ENCODE measurements at places on chromosomes 7 and 10.

DNA sequence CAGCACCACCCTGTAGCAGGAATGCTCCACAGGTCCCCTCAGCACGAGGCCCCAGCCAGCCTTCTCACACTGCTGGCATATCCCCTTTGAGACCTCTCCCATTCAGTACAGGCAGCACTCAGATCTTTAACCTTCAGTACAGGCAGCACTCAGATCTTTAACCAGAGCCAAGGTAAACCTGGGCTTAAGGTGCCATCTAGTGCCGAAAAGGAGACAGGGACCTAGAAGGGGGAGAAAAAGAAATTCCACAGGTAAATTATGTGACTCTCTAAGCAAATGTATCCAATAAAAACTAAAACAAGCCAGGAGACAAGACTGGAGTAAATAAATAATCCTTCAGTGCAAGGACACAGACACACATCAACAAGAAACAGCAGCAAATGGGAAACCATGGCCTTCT, 358.6 kb downstream of the PTPRN2 start:
- no peak for DNase-seq
- no peaks in the 10 kb centered on the region for H3K36me3 ChIP-seq
- no peaks in the 10 kb centered on the region for H3K27me3 ChIP-seq
- no peak overlapping the region for H3K27ac ChIP-seq

DNA sequence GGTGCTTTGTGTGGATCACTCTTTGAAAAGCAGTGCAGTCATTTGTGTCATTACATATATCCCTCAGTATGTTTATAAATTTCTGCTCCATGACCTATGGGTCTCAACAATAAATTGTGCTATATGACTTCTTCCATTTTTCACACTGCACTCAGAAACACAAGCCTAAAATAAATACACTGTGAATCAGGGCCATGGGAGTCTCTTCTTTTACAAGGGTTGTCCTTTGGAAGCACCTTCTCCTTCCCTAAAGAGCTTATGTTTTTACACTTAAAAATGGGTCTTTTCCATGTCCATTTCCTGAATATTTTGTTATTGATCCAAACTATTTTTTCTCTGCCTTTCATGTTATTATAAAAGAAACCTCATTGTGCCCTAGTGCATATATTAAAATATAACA, 108.3 kb upstream of the MEOX2 start:
- no peaks in the 10 kb centered on the region for H3K36me3 ChIP-seq
- H3K4me3 ChIP-seq, result no peak overlapping the region
- DNase-seq, result no peak
- no peaks in the 10 kb centered on the region for H3K4me1 ChIP-seq

- H3K36me3 ChIP-seq, result no peaks in the 10 kb centered on the region
- no peaks in the 10 kb centered on the region for H3K27me3 ChIP-seq
- DNase-seq, result no peak
- peaks cover 8% of the 10 kb centered on the region for H3K4me1 ChIP-seq
- H3K4me3 ChIP-seq, result no peak overlapping the region
Measured at GRCh38 chr10:124706462-124707143, 37.6 kb downstream of the FAM53B start.

GRCh38 chr7:28748933-28749584, 209.1 kb downstream of the TRIL start:
- peaks cover 2% of the 10 kb centered on the region for H3K4me1 ChIP-seq
- H3K4me3 ChIP-seq, result no peak overlapping the region
- DNase-seq, result no peak
- no peaks in the 10 kb centered on the region for H3K36me3 ChIP-seq
- no peaks in the 10 kb centered on the region for H3K27me3 ChIP-seq
- H3K27ac ChIP-seq, result no peak overlapping the region

GRCh38 chr10:109981650-109982049, 26.1 kb upstream of the ADD3 start:
- H3K4me1 ChIP-seq, result no peaks in the 10 kb centered on the region
- H3K27ac ChIP-seq, result no peak overlapping the region
- DNase-seq, result no peak
- H3K4me3 ChIP-seq, result no peak overlapping the region
- no peaks in the 10 kb centered on the region for H3K27me3 ChIP-seq

- DNase-seq, result no peak
- H3K27ac ChIP-seq, result peak overlapping the region; percentile 72
- H3K4me1 ChIP-seq, result peaks cover 11% of the 10 kb centered on the region
- H3K27me3 ChIP-seq, result no peaks in the 10 kb centered on the region
Measured at GRCh38 chr10:53479365-53479764, 706.8 kb upstream of the MBL2 start.

GRCh38 chr7:159370-160270, 32.8 kb upstream of the FAM20C start:
- no peak for DNase-seq
- H3K36me3 ChIP-seq, result no peaks in the 10 kb centered on the region
- H3K4me1 ChIP-seq, result peaks cover 9% of the 10 kb centered on the region

DNA sequence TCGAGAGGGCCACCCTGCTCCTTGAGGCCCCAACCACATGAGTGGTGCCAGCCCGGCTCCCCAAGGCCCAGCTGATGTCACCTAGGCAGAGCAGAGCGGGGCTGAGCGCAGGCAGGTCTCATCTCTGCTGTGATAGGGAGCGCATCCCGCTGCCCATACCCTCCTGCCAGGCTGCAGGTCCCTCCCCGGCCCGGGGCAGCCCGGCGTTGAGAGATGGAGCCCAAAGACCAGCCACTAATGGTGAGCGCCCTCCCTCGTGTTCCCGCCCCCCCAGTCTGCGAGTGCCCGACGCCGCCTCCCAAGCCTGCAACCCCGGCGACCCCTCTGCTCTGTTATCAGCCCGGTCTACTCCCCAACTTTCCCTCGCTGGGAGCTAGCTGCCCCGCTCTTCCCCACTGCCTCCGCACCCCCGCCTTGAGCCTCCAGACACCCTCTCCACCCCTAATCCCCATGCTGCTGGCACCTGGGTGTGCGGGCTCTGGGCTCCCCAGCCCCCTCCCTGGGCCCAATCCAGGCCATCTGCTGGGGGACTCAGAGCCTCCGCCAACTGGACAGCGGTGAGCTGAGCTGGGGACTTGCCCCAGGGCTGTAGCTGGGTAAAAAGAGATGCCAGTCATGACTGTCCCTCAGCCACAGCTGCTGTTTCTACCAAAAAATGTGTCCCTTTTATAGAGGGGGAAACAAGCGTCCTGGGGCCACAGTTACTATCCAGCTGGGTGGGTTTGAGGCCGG, 19.7 kb upstream of the CHST12 start:
- H3K4me1 ChIP-seq, result no peaks in the 10 kb centered on the region
- no peak overlapping the region for H3K4me3 ChIP-seq
- no peaks in the 10 kb centered on the region for H3K27me3 ChIP-seq
- DNase-seq, result no peak
- no peak overlapping the region for H3K27ac ChIP-seq

- no peak for DNase-seq
- H3K27me3 ChIP-seq, result no peaks in the 10 kb centered on the region
- no peak overlapping the region for H3K4me3 ChIP-seq
- no peaks in the 10 kb centered on the region for H3K36me3 ChIP-seq
- H3K27ac ChIP-seq, result no peak overlapping the region
Measured at GRCh38 chr10:79476645-79477044, 31.2 kb upstream of the ZCCHC24 start.

- no peaks in the 10 kb centered on the region for H3K27me3 ChIP-seq
- DNase-seq, result no peak
- no peaks in the 10 kb centered on the region for H3K4me1 ChIP-seq
- H3K36me3 ChIP-seq, result no peaks in the 10 kb centered on the region
- H3K27ac ChIP-seq, result no peak overlapping the region
Measured at GRCh38 chr7:3598854-3599253, 297.8 kb downstream of the SDK1 start.

- DNase-seq, result no peak
- H3K4me3 ChIP-seq, result no peak overlapping the region
- peaks cover 3% of the 10 kb centered on the region for H3K4me1 ChIP-seq
- no peak overlapping the region for H3K27ac ChIP-seq
- H3K36me3 ChIP-seq, result no peaks in the 10 kb centered on the region
Measured at GRCh38 chr10:72890086-72890485, 3.5 kb upstream of the OIT3 start.

GRCh38 chr7:111495173-111495810, 67.0 kb downstream of the IMMP2L start:
- H3K27ac ChIP-seq, result no peak overlapping the region
- no peak overlapping the region for H3K4me3 ChIP-seq

DNA sequence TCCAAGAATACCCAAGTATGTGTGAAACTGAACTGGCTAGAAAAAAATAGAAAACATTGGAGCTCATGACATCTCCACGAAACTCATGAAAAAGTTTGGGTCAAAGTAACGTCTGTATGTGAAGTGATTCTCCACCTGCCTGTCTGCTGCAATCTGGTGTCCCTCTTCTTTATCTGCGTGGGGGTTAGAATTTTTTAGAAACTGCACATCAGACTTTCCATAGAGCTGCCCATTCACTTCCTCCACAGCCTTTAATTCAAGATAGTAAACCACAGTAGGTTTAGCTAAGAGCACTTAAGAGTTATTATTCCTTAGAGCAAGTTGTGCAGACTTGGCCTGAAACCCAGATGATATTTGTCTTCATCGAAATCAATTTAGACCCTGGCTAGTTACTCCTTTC, 55.3 kb downstream of the SCIN start:
- no peak overlapping the region for H3K4me3 ChIP-seq
- no peak for DNase-seq
- no peak overlapping the region for H3K27ac ChIP-seq
- no peaks in the 10 kb centered on the region for H3K27me3 ChIP-seq

DNA sequence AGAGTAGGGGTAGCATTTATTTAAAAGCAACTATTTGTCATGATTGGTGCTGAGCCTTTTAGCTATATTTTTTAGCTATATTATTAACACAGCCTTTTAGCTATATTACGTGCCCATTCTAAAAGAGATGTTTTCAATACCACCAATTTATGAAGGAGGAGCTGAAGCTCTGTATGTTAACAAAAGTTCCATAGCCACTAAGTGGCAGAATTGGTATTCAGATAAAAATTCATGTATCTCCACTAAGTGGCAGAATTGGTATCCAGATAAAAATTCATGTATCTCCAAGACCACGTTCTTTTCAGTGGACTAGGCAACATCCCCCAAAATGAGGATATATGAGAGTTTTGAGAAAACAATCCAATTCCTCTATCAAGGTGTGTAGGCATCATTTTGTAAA, 268.6 kb downstream of the HGF start:
- no peak overlapping the region for H3K27ac ChIP-seq
- H3K27me3 ChIP-seq, result no peaks in the 10 kb centered on the region
- no peaks in the 10 kb centered on the region for H3K4me1 ChIP-seq
- no peak for DNase-seq

- H3K36me3 ChIP-seq, result no peaks in the 10 kb centered on the region
- H3K4me3 ChIP-seq, result no peak overlapping the region
- no peak overlapping the region for H3K27ac ChIP-seq
- no peak for DNase-seq
- H3K27me3 ChIP-seq, result no peaks in the 10 kb centered on the region
Measured at GRCh38 chr7:138316421-138317043, 143.5 kb upstream of the TRIM24 start.

- H3K36me3 ChIP-seq, result no peaks in the 10 kb centered on the region
- H3K4me1 ChIP-seq, result no peaks in the 10 kb centered on the region
- DNase-seq, result no peak
- no peaks in the 10 kb centered on the region for H3K27me3 ChIP-seq
- H3K4me3 ChIP-seq, result peak overlapping the region; percentile 87
Measured at GRCh38 chr7:39952803-39953202, 2.7 kb downstream of the CDK13 start.

- H3K4me1 ChIP-seq, result peaks cover 9% of the 10 kb centered on the region
- no peak overlapping the region for H3K4me3 ChIP-seq
- no peak for DNase-seq
- H3K36me3 ChIP-seq, result no peaks in the 10 kb centered on the region
- no peak overlapping the region for H3K27ac ChIP-seq
Measured at GRCh38 chr10:110487411-110488331, 10.0 kb upstream of the DUSP5 start.

GRCh38 chr10:132443605-132443982, 46.6 kb downstream of the PWWP2B start:
- DNase-seq, result no peak
- H3K36me3 ChIP-seq, result no peaks in the 10 kb centered on the region
- H3K4me3 ChIP-seq, result no peak overlapping the region

GRCh38 chr10:119340893-119341458, 133.6 kb downstream of the GRK5 start:
- H3K27ac ChIP-seq, result no peak overlapping the region
- H3K4me1 ChIP-seq, result no peaks in the 10 kb centered on the region

DNA sequence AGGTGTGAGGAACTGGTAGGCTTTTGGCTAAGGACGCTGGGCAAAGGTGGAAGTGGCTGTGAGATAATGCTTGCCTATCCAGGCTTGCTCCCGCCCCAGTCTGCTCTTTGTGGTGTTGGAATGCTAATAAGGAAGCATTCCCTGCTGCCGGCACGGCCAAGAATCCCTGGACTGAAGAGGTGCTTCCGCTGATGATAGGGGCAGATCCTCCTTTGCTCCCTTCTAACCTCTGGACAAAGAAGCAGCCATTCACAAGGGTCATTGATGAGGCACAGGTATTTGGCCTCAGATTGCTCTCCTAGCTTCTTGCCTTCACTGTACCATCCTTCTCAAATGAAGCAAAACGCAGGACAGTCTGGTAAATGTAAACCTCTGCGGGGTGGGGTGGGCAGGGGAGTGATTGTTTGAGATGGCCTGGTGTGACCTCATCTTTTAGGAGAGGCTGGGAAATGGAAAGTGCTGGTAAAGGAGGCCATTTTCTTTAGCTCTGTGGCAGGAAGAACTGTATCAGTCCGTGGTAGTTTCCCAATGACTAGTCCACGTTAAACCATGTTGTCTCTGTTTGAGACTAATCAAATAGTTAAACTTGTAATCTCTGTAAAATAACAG, 1.7 kb downstream of the PGAM1 start:
- DNase-seq, result peak; percentile 73
- peaks cover 6% of the 10 kb centered on the region for H3K4me1 ChIP-seq
- no peaks in the 10 kb centered on the region for H3K27me3 ChIP-seq
- peak overlapping the region; percentile 87 for H3K27ac ChIP-seq
- H3K36me3 ChIP-seq, result peaks cover 51% of the 10 kb centered on the region
- peak overlapping the region; percentile 69 for H3K4me3 ChIP-seq

DNA sequence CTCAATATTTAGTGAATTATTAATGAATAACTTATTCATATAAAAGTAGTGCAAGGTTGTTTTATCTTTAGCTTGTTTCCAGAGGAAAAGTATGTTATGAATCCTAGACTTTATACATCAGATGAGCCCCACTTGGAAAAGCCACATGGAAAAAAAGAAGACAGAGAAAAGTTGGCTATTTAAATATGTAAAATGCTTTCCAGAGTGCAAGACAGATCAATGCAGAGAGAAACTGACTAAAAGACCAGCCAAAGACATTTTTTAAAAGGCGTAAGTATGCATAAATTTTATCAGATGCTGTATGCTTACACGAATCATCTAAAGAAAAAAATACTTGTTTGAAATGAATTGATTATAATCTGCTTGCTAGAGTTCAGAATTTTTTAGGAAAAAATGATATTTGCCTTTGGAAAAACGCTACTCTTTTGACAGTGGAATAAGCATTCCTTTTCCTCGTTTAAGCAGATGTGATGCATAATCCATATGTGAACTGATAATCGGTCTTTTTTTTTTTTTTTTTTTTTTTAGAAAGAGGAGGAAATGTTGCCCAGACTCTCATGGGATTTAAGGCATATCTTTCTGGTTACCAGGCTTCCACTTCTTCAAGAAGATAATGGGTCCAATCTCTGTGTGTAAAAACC, 70.7 kb downstream of the RELN start:
- H3K27ac ChIP-seq, result no peak overlapping the region
- H3K36me3 ChIP-seq, result no peaks in the 10 kb centered on the region
- no peaks in the 10 kb centered on the region for H3K27me3 ChIP-seq
- no peak overlapping the region for H3K4me3 ChIP-seq
- H3K4me1 ChIP-seq, result no peaks in the 10 kb centered on the region
